ENCODE measurements at places on chromosomes 4 and X.

DNA sequence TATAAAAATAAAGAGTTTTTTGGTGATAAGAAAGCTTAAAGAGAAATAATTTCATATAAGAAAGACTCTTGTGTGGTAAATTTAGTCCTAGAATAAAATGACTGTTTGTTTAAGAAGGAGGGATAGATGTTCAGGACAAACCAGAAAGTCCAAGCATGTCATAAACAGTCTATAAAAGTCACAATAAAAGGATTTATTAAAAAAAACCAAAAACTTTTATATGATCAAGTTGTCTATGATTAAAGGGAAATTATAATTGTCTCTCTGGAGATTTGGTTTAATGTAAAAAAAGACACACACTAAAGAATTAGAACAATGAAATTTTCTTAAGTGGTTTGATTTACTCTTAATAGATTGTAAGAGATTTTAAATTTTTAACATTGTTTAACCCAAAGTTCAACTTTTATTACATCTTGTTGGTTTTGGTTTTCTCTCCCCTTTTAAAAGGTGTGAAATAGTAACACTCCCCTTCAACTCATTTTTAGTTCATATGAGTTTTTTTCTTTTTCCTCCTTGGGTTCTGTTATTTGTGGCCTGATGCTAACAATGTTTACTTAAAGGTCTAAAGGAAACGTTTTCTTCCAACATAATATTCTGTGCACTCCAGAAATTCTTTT, 89.7 kb downstream of the PDHA2 start:
- DNase-seq = peak; percentile 7

GRCh38 chr4:128604840-128605239, 204.7 kb upstream of the JADE1 start:
- peak; percentile 10 for DNase-seq

GRCh38 chr4:85029453-85029852, 63.0 kb upstream of the WDFY3 start:
- no peak for DNase-seq

GRCh38 chr4:16196482-16197393, 29.5 kb downstream of the TAPT1 start:
- DNase-seq = peak; percentile 31

DNA sequence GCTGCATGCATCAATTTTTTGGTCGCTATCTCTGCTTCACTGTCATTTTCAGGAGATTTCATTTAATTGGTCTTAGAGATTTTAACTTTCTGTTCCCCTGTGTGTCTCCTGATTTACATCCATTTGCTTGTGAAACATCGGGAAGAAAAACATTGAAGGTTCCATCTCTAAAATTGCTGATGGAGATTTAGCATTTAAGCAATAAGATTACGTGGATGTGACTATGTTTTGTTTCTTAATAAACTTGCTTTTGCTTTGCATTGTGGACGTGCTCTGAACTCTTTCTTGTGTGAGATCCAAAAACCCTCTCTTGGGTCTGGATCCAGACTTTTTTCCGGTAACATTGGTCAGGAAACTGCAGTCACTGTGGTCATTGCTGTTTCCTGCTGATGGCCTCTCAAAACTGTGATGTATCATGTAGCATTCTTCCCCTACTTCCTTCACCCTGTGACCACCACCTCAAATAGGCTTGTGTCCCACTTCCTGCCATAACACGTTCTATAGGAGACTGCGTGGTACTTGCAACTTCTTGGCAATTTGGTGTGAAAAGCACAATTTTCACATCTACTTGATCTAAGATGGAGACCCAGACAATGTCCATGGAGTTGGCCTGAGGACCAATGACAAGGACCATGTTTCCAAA, 4.9 kb downstream of the CXCL2 start:
- DNase-seq = peak; percentile 47

- peak; percentile 23 for DNase-seq
Observed at GRCh38 chrX:41265615-41266014, 68.3 kb upstream of the DDX3X start.

DNA sequence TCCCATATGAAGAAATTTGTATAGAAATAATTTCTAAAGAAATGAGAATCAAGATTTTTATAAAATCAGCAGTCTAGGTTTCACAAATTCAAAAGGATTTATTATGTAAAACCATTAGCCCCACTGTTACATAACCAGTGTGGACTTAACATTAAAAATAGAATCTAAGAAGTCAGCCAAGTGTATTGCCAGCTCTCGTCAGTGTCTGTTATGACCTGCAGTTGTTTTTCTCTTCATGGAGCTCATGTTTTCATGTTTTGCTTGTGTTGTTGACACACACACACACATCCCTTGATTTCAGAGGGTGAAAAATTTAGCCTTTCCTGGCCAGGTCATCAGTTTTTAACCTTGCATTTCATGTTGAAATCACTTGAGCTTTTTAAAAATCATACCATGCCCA, 39.5 kb downstream of the USP38 start:
- DNase-seq = no peak

Data from hematopoietic multipotent progenitor cell treated with erythropoietin and hydrocortisone succinate and interleukin-3 and kit ligand, for 6 days (in vitro differentiated cells).